Activated CD8-positive, alpha-beta T cell treated with anti-CD3 and anti-CD28 coated beads, Interleukin-2, amount 10 ng/mL, durations not matched to agents 7 days and 5 days (primary cell): ENCODE measurements at places on chromosomes 2 and 18. TPM values are rescaled to one million over a fixed set of nuclear protein-coding genes. Genes with fewer than 3 reads are reported as not detected.

DNA sequence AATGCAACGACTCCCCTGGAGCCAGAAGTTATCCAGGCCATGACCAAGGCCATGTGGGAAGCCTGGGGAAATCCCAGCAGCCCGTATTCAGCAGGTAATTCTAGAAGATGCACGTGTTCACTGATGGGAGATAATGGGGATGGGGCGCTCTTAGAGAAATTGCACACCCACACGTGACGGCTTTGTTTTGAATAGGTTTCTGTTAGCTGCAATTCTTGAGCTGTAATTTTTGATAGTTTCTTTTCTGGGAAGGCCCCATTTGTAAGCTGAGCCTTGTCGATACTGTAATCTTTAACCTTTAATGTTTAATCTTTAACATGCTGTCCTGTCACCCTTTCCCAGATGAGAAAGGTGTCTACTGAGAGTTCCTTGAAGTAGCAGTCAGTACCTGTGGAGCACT, 3.6 kb downstream of the SCLY start:
- DNase-seq, result no peak

DNA sequence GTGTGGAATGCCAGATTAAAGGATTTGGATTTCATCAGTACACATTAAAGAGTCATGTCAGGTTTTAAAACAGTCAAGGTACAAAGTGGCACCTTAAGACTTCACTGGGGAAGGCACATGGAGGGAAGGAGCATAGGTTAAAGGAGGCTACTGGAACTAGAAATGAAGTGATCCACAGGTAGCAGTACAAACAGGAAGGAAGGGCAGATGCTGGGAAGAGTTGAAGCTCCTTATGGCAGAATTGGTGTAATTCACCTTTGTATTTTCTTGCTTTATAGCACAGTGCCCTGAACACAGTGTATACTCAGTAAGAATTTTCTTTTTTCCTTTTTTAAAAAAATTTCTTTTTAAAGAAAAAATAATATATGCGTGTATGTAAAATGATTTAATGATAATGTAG, 177.1 kb downstream of the BABAM2 start:
- DNase-seq, result no peak

The PRSS56 gene
- not detected for total RNA-seq

The YES1 gene
- total RNA-seq, result 22.6 TPM

GRCh38 chr2:86235196-86235980, 36.1 kb downstream of the MRPL35 start:
- no peak for DNase-seq

The CHST10 gene
- 8.5 TPM for total RNA-seq
